ENCODE measurements at places on chromosomes 13 and 19.

GRCh38 chr13:68019901-68020300 lies 789.8 kb upstream of the PCDH9 start:
- no peak for DNase-seq

DNA sequence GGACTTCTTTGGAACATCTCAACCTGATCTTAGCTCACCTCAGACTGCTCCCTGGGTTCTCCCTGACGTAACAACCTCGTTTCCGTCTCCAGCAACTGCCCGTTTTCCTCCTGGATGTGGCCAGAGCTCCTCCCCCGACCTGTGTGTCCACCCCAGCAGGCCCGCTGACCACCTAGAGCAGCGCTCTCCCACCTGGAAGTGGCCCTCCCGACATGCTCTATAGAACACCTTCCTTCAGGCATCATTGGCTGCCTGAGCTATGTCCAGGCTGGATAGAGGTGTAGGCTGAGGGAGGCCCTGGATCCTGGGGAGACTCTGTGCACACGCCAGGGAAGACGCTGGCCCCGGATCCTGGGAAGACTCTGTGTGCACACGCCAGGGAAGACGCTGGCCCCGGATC lies 81.3 kb downstream of the TEX29 start:
- no peak for DNase-seq

DNA sequence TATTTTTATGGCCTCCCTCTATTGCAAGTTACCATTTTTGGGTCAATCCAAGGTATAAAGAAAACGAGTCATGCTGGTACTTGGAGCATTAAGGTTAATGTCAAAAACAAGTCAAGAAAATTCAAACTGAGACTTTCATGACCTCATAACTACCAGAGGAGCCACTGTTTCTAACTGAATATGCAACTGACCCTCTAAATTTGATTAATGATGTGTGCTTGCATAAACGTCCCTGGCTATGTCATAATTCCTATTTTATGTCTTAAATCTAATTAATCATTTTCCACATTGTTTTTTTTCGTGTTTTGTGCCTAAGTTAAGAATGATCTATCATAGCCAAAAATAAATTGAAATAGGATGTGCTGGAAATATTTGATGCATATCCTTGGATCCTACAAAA lies 396.7 kb upstream of the GPC6 start:
- DNase-seq = no peak

- DNase-seq = no peak
Observed at GRCh38 chr19:41174297-41174928, 18.6 kb upstream of the CYP2S1 start.

GRCh38 chr13:32016631-32017030 lies 14.9 kb upstream of the FRY start:
- DNase-seq = no peak

GRCh38 chr19:49339301-49340068 lies 4.3 kb downstream of the CD37 start:
- no peak for DNase-seq

DNA sequence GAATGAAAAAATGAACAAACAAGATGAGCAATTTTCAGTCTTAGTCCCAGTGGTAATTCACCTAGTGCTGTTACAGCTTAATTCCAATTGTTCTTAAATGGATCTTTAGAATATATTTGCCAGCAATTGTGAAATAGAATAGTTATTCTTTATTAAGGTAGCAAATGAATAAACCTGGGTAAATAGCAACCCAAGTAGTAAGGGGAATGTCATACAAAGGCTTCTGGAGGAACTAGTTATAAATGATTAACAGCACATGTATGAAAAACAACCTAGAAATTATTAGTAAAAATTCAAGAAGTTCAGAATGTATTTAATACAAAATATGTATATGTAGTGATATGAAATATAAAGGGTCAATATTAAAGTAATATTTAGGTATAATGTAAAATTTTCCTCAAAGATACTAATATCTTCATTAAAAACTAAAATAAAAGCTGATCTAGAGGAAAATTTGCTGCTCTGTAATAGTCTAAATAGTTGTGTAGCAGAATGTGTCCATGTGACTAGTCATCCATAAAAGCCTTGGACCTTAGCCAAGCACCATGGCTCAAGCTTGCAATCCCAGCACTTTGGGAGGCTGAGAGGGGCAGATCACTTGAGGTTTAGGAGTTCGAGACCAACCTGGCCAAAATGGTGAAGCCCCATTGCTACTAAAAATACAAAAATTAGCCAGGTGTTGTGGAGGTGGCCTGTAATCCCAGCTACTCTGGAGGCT lies 535.9 kb upstream of the ATXN8OS start:
- no peak for DNase-seq

GRCh38 chr19:13012690-13013608 lies 17.7 kb downstream of the NFIX start:
- DNase-seq = no peak

DNA sequence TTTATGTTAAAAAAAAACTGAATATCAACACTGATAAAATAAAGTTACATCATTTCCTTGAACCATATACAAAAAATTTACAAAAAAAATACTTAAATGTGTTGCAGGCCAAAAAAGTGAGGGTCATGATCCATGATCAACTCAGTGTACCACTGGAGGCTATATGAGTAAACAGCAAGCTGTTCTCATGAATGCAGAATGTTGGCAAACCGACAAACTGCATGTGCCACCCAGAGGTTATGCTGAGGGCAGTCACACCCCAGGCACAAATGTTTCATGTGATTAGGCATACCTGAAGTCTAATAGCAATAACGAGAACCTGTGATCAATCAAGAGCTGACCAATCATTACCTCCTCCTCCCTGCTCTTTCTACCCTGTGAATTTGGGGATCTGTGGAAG lies 91.9 kb downstream of the ZNF431 start:
- no peak for DNase-seq

DNA sequence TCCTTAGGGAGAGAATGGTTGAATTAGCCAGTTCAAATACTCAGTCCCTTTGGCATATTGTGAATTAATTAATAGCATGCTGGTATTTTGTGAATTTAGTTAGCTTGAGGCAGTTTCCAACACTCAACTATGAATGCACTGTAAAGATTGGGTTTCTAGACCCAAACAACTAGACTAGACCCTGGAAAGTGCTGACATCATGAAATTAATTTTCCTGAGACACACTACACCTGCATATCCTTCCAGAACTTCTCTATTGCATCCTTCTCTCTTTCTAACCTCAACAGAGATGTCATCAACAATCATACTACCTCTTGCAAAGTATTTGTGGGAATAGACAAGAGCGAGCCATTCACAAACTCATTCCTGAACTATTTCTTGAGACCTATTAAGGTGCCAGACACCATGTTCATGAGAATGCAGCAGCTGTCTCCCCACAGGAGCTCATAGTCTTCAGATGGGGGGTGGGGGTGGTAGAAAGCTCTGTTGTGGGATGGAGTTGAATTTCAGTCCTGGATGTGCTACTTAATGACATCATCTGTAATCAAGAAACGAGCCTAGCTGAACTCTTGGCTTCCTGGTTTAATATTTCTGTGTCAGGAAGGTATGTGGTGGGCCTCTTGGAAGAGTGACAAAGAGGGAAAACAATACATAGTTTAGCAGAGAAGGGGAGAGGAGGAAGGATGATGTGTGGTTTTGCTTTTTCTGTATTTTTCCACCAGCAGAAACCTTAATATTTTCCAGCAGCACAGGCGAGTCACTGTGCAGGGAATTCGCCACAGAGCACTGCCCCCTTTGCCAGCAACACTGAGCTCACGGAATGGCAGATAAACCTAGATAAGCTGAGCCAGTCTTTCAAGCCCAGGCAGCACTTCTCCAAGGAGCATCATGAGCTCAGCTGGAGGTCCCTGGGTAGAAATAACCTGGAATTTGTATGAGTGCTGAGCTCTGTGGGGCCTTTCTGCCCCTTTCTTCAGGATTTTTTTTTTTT lies 53.1 kb upstream of the CYSLTR2 start:
- no peak for DNase-seq

- no peak for DNase-seq
Observed at GRCh38 chr19:30150626-30151025, 208.6 kb downstream of the URI1 start.

GRCh38 chr13:111031531-111031961 lies 83.6 kb upstream of the ARHGEF7 start:
- no peak for DNase-seq

DNA sequence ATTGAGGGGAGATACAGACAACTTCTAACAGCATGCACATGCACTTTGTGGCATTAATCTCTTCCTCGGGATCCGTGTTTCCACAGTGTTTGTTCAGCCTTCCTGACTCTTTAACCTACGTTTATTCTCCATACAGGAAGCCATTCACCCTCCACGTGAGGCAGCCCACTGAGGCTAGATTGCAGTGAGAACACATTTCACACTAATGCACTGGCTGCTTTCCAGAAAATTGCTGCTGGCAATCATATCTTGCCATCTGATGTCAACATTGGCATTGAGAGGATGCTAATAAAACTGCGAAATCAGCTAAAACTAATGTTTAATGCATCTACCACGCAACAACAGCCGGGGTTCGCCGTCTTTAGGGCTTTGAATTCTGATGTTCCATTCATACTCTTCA lies 30.0 kb downstream of the DCLK1 start:
- DNase-seq = peak; percentile 32

GRCh38 chr19:33639035-33639681 lies 17.4 kb downstream of the CHST8 start:
- DNase-seq = peak; percentile 31

- DNase-seq = no peak
Observed at GRCh38 chr19:29644210-29644609, 21.1 kb upstream of the PLEKHF1 start.

- no peak for DNase-seq
Observed at GRCh38 chr19:10761443-10762250, 43.8 kb downstream of the DNM2 start.

DNA sequence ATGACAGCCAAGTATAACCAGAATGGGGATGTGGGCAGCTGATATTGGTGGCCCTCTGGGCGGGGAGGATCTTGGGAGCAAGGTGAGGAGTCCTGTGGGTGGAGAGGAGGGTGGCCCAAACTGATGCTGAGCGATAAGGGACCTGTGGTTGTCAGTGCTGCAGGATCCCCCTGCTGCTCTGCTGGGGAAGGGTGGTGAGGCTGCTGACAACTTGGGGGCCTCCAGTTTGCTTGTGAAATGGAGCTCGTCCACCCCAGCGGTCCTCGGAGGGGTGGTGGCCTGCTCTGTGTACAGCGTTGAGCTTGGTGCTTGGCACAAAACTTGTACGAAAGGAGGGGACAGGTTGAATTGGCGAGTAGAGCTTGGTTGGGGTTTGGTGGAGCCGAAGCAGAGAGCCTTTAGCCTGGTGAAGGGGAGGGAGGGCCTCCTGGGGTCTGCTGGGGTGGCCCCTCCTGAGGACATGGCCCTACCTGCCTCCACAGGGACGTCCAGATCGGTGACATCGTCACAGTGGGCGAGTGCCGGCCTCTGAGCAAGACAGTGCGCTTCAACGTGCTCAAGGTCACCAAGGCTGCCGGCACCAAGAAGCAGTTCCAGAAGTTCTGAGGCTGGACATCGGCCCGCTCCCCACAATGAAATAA lies 2.9 kb downstream of the RPS11 start:
- DNase-seq = no peak
